ENCODE measurements at places on chromosomes 3 and 15.

DNA sequence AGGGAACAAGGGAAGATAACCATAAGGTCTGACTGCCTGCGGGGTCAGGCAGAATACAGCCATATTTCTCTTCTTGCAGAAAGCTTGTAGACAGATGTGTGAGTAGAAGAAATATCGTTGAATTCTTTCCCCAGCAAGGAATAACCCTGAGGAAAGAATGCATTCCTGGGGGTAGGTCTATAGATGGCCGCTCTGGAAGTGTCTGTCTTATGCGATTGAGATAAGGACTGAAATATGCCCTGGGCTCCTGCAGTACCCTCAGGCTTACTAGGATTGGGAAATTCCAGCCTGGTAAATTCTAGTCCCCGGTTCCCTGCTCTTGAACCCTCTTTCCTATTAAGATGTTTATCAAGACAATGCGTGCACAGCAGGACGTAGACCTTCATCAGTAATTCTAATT, 15.8 kb upstream of the SST start:
- DNase-seq: no peak

DNA sequence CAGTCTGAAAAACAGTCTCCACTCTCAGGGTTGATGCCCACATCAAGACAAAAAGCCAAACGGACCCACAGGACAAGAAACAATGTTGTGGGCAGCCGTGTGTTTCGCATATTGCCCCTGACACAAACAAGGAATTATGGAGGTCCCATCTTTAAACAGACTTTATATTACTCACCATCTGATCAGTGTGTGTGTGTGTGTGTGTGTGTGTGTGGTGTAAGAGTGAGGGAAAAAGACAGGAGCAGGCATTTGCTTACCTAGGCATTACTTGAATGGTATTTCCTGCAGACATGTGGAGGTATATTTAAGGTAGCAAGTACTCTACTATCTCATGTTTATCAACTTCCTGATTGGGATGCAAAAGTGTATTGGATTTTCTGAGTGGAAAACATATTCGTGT, 136.3 kb downstream of the TMCO5A start:
- DNase-seq: no peak

GRCh38 chr15:42716626-42717025, 20.3 kb downstream of the CDAN1 start:
- DNase-seq: no peak

DNA sequence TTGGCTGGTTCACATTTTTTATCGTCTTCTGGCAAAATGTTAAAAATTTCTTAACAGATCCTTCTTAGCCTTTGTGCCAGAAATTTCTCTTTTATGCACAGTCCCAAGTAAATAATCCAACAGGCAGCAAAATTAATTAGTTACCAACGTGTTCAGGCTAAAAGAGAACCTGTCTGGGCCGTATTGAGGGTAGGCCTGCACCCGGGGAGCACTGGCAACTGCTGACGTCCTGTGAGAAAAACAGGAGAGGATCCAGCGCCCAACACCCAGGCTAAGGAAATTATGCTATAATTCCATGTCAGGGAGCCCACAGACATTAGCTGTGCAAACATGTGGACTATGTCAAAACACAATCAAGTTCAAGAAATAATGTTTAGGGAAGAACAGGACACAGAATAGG, 30.7 kb upstream of the CSTA start:
- DNase-seq: no peak

DNA sequence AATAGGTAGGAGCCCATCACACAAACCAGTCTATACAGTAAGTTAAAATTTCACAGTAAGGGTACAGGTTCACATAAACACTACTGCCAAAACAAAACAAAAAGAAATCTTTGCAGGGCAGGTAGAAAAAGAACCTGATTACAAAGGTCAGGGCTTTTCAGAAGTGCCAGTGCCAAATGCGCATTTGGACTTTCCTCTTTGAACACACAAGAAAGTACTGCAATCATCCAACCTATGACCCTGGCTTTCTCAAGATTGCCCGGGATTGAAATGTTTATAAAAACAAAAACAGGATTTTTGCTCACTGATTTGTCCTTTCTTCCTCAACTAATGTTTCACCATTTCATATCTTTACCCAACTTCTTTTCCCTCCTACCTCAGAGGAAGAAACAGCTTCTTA, 47.4 kb downstream of the CBLB start:
- DNase-seq: no peak

GRCh38 chr15:32107477-32108080, 77.3 kb downstream of the CHRNA7 start:
- no peak for DNase-seq

- no peak for DNase-seq
Measured at GRCh38 chr3:37814547-37814946, 47.1 kb upstream of the CTDSPL start.

DNA sequence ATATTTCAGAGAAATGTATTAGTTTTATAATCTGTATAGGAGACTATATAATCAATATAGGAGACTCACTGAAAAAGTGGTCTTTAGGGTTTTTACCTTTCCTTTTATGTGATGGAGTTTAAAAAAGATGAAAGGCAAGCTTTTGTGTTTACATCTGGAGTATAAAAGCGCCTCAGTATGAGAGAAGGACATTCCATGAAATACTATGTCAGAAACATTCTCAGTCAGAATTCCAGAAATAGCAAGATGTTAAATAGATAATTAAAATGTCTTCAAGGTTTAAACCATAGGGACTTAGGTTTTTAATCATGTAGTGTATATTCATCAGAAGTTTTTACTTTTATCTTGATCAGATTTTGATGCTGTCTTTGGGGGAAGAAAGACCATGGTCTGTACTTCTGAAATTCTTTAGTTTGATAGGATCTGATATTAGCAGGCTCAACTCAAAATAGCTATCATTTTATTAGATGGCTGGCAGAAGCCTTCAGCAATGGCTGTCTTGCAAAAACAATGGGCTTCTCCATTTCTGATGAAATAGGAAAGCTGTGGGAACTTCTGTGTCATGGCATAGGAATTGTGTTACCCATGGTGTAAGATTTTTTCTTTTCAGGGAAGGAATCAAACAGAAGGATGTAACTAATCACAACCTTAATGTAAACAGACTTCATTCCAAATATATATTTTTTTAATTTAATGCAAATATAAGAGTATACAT, 209.6 kb upstream of the PLSCR5 start:
- no peak for DNase-seq

GRCh38 chr3:134143828-134144401, 106.7 kb downstream of the RYK start:
- no peak for DNase-seq

- no peak for DNase-seq
Measured at GRCh38 chr15:78682004-78682651, 41.1 kb upstream of the CHRNB4 start.

GRCh38 chr3:171239757-171240503, 213.4 kb upstream of the SLC2A2 start:
- DNase-seq: no peak

- DNase-seq: no peak
Measured at GRCh38 chr3:102259663-102260062, 175.2 kb upstream of the ZPLD1 start.

- no peak for DNase-seq
Measured at GRCh38 chr3:76177610-76178009, 392.3 kb upstream of the ZNF717 start.

GRCh38 chr3:172112078-172112733, 72.8 kb downstream of the FNDC3B start:
- no peak for DNase-seq

DNA sequence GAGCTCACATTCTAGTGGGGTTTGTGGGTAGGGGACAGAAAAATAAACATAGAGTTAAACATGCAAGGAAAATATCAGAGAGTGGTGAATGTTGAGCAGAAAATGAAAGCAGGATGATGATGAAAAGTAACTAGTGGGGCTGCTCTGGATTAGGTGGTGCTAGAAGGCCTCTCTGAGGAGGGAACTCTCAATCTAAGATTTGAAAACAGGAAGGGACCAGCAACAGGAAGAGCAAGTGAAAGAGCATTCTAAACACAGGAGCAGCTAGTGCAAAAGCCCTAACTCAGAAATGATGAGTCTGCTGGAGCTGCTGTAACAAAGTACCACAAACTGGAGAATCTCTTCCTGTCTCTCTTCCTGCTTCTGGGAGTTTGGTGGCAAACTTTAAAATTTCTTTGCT, 468.6 kb upstream of the AGTR1 start:
- no peak for DNase-seq

DNA sequence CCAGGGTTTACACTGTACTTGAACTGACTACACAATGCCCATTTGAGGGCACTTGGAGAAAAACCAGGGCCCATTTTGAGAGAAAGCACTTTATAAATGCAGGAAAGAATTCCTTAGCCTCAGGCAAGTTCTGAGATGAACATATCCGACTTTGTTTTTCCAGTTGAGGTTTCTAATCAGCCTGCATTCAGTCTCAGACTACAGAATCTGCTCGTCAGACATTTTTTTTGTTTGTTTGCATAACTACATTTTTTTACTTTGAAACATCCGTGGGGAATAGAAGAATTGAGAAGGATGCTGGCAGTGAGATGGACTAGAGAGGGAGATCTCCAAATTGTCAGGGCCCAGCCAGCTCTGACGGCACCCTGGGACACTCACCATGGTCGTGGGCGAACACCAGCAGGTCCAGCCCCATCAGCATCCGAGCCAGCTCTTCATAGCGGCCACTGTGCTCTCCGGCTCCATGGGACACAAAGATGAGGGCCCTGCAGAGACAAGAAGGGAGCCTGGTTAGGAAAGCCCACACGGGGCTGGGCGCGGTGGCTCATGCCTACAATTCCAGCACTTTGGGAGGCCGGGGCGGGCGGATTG, 40.8 kb downstream of the MGLL start:
- DNase-seq: no peak

DNA sequence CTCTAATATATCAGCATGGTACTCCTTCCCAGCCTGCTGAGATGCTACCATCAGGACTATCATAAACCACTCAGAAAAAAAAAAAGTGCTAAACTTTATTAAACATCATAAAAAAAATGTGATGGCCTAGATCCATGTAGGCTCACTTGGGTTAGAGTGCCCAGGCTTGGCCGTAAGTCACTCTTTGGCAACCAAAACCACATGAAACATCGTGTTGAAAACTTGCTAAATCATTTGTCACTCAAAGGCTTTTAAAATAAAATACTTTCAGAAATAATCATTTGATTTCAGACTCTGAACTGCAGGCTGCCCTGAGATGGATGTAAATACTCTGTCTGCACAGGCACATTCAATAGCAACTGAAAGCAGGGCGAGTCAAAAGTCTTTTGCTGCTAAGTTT, 78.4 kb upstream of the WNT5A start:
- no peak for DNase-seq

DNA sequence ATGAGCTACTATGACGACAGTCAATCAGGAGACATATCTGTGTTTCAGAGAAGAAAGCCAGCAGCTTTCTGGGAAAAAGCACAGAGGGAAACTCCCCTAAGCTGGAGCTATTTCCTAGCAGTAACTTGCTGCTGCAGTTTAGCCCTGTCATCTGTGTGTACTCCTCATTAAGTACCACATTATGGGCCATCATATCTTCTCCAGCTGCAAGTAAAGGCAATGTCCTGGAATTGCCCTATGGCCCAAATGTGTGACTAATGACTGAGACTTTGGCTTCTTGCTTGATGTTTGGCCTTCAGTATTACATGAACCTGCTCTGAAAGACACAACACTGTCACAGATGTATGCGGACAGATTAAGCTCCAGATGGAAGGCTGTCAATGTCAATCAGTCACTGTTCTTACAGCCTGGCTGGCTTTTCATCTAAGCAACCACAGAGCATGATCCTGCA, 190.8 kb downstream of the FHIT start:
- no peak for DNase-seq

DNA sequence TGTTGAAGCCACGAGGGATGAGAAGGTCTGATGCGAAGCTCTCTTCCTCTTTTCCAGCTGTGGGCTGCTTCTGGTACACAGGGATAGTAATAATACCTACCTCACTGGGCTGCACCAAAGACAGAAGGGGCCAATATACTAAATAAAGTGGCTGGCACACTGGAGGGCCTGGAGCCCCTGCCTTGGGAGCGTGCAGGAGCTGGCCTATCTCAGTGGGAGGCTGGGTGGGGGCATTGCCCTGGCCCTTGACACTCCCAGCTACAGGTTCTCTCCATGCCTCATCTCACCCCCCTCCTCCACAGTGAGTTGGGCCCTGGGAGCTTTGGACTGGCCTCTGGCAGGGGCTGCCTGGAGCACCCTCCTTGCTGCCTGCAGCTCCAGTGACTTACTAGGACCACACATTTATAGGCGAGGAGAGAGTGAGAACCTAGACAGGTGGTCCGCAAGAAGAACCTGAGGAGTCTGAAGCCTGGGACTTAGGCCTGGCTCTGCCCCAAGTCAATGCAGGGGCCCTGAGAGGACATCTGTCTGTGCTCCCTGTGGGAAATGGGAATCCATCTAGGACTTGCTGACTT, 1.6 kb downstream of the NOX5 start:
- DNase-seq: no peak

DNA sequence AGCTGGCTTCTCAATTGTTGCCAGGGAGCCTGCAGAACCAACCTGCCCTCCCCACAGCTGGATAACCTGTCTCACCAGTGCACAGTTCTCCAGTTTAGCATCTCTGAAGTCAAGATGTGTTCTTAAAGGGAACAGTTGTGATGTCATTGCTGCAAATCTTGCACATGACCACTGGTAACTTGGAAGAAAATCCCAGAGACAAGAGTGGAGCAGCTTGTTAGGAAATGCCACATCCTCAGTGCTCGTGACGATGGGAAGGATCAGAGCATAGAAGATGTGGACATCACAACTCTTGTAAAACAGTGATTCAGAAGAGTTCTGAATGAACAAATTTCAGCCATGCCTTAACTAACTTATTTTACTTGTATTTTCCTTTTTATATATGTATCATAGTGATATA, 36.1 kb upstream of the LIMD1 start:
- no peak for DNase-seq

- no peak for DNase-seq
Measured at GRCh38 chr15:101502572-101503295, 13.2 kb upstream of the PCSK6 start.

GRCh38 chr3:149015393-149015792, 24.1 kb downstream of the GYG1 start:
- DNase-seq: no peak

DNA sequence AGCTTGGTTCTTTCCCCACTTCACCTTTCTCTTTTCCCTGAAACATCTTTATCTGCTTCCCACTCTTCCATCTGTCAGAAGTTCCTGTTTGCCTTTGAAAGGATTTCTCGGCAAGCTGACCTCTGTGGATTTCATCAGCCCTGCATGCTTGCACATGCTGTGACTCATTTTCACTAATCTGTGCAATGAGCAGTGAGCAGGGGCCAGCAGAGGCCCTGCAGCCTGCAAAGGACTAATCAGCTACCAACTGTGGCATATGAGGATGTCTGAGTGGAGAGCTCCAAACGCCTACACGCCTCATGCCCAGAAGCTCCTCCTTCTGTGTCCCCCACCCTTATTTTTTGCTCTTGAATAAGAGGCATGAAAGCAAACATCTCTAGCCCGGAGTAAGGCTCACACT, 333.0 kb upstream of the SEMA6D start:
- no peak for DNase-seq

DNA sequence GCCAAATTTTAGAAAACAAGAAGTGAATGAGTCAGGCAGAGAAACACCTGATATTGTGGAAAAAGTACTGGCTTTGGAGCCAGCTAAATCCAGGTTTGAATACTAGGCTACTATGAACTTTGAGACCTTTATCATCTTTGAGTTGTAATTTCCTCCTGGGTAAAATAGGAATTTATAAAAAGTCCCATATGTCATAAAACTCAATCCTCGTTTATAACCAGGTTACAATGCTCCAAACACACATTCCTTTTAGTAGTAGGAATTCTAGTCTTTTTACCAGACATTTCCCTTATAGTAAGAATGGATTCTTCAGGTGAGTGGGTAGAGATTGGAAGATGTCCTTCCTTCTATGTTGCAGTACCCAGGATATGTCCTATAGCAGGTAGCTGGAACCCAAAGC, 16.7 kb upstream of the DPH6 start:
- no peak for DNase-seq

GRCh38 chr3:135792174-135792573, 173.4 kb upstream of the PPP2R3A start:
- no peak for DNase-seq

Data from right renal cortex interstitium (tissue), 3 donors.